NCI-H1930 (cell line): ENCODE measurements at places on chromosomes 7 and 10.

DNA sequence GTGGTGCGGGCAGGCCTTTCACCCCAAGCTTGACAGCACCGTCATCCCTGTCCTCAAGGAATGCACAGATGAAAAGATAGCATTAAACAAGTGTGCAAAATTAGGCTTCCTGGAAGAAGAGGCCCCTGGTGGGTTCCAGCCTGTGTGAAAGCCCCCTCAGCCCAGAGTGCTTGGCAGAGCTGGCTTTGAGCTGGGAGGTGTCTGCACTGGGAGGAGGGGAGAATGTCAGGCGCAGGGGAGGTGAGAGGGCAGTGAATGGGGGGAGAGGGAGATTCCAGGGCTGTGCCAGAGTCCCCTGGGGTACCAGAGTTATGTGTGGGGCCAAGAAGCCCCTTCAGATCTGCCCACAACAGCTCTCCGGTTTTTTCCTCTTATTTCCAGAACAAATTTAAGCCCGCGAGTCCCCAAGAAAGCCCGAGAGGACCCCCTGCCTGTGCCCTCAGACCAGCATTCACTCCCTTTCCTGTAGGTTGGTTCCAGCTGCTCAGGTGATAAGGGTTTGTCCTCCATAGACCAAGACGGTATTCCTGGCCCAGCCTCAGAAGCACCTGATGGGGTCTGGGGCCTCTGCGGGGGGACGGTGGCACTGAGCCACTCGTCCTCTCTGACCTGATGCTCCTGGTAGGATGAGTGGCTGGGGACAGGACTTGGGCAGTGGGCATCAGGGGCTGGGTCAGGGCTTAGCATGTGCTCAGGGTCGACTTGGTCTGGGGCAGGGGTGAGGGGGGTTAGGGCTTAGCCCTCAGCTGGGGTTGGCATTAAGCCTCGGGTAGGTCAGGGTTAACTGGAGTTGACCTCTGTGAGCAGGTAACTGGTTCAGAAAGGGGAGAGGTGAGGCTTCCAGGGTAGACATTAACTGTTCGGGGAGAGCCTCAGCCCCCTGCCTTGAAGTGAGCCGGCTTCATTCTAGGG is 43.4 kb downstream of the ADCYAP1R1 start:
- DNase-seq, result no peak

- DNase-seq, result no peak
Measured at GRCh38 chr10:33100781-33101391, 142.9 kb upstream of the ITGB1 start.

- DNase-seq, result no peak
Measured at GRCh38 chr7:29237489-29237888, 42.9 kb downstream of the CHN2 start.

GRCh38 chr10:131812736-131813604 is 87.8 kb upstream of the PPP2R2D start:
- no peak for DNase-seq

DNA sequence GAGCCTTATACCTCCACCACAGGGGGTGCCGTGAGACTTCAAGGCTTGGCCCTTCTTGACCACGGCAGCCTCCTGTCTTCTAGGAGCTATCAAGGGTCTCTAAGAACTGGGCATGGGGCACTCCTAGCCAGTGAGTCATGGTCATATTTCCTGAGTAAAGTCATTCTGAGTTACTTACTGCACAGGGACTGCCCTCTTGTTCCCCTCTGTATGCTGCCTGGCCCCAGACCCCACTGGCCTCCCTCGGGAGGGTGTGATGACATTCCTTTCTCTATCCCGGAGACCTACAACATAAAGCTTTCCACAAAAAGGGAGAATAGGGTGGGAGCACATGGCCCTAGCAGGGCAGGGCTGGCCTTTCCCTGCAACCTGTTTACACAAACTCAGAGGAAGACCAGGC is 21.4 kb downstream of the DPCD start:
- DNase-seq, result no peak

DNA sequence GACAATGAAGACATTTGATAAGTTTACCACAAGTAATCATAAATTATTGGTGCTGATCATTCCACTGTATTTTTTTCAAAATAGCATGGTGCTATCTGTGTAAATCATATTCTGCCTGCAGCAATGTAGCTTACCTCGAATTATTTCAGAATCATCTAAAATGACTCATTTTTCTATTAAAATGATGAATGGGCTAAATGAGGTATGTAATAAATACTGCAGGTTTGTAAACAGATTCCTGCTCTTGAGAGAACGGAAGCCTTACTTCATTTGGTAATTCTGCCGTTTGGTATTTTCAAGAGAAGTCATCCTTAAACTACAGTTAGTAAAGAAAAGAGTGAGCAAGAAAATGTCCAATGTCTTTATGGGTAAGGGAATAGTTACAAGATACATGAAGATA is 115.9 kb downstream of the CHCHD3 start:
- DNase-seq, result no peak

- DNase-seq, result no peak
Measured at GRCh38 chr10:6239213-6239991, 36.7 kb downstream of the PFKFB3 start.

GRCh38 chr10:55628260-55628701 is 732.8 kb downstream of the ZWINT start:
- DNase-seq, result no peak

- no peak for DNase-seq
Measured at GRCh38 chr10:24438800-24439199, 229.9 kb downstream of the KIAA1217 start.

DNA sequence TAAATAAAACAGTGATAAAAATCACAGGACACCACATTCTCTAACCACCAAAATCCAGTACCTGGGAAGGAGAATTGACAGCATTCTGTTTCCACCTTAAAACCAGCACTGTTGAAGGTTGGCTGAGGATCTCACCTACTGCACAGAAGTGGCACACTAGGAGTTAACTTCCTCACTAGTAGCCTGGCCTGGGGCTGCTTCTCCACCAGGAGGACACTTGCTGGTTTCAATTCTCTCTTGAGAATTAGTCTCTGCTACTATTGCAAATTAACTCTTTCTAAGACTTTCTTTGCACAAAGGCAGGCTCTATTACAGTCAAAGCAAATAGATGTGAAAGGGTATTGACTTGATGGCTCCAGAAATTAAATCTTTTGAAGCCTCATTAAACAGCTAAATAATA is 2.3 kb upstream of the CTTNBP2 start:
- DNase-seq, result no peak

- DNase-seq, result no peak
Measured at GRCh38 chr7:103301441-103301840, 4.2 kb downstream of the PMPCB start.
